Muscle of leg (tissue), 16 donors: ENCODE measurements at places on chromosomes 2 and 18. TPM values are rescaled to one million over a fixed set of nuclear protein-coding genes. Genes with fewer than 3 reads are reported as not detected.
A peak's percentile ranks its signal among the peaks of the same experiment; 100 is the strongest.

- no peak overlapping the region for H3K27ac ChIP-seq
- no peaks in the 10 kb centered on the region for H3K27me3 ChIP-seq
- H3K36me3 ChIP-seq, result no peaks in the 10 kb centered on the region
- DNase-seq, result no peak
- peaks cover 36% of the 10 kb centered on the region for H3K4me1 ChIP-seq
These were observed 46.3 kb upstream of the ITGB6 start for GRCh38 chr2:160246356-160246755.

GRCh38 chr2:113842919-113843736 is 46.8 kb upstream of the ACTR3 start:
- no peak for DNase-seq
- H3K4me3 ChIP-seq, result no peak overlapping the region
- H3K4me1 ChIP-seq, result no peaks in the 10 kb centered on the region
- H3K27me3 ChIP-seq, result no peaks in the 10 kb centered on the region
- H3K27ac ChIP-seq, result no peak overlapping the region

- H3K4me3 ChIP-seq, result peak overlapping the region; percentile 81
- DNase-seq, result peak; percentile 70
- no peaks in the 10 kb centered on the region for H3K27me3 ChIP-seq
- peak overlapping the region; percentile 94 for H3K27ac ChIP-seq
These were observed 1.4 kb downstream of the SPATS2L start for GRCh38 chr2:200307724-200308545.

DNA sequence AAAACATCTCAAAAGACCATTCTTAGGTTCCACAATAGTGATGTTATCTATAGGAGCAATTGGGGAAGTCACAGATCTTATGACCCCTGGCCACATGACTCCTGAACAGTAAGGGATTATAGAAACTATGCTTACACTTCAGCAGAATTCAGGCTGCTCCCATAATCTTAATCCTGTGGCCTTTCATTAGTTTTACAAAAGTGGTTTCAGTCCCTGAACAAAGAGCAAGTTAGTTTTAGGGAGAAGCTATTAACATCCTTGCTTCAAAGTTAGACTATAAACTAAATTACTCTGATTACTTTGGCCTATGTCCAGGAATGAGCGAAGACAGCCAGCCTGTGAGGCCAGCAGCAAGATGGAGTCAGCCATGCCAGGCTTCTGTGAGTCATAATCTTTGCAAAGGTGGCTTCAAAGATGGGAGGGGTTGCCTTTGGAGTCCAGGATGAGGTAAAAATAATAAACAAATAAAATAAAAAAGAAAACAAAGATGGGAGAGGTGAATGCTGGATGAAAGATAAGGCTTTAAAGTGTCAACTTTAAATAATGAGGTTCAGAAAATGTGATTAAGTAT is 168.7 kb upstream of the NDUFV2 start:
- no peaks in the 10 kb centered on the region for H3K27me3 ChIP-seq
- no peak overlapping the region for H3K4me3 ChIP-seq
- DNase-seq, result no peak
- no peak overlapping the region for H3K27ac ChIP-seq

GRCh38 chr18:28422577-28422976 is 245.6 kb upstream of the CDH2 start:
- DNase-seq, result no peak
- no peaks in the 10 kb centered on the region for H3K36me3 ChIP-seq
- H3K4me3 ChIP-seq, result no peak overlapping the region
- no peak overlapping the region for H3K27ac ChIP-seq
- H3K27me3 ChIP-seq, result no peaks in the 10 kb centered on the region

HJURP gene
- 6.2 TPM for total RNA-seq

PCARE gene
- 0.09 TPM for total RNA-seq

SNED1 gene
- total RNA-seq, result 2.8 TPM

SLC14A1 gene
- 1.3 TPM for total RNA-seq

DNA sequence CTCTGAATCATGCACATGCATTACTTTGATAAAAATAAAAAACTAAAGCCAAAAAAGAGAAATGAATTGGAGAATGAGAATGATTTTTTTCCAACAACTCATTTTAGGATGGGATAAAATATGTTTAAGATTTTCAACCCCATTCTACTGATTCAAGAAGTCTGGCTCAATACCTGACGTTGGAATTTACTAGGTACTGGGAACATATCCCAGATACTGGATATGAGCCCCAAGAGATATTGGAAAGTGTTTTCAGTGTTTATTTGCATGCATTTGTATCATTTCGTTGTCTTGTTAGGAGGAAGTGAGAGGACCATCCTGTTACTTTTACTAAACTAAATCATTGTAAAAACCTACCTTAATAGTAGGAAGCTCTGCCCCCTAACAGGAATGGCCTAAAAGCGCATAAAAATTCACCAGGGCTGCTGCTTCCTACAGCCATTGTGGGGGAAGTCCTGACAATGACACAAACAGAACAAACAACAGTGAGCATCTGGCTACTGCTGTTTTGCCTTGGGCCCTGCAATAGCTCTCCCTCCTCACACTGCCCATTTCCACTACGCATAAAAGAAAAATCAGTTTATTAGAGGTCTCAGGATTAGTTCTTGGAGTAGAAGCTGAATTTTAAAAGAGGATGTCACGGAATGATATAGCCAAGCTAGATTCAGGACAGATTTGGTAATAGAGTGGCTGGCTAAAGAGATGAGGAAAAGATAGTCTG is 35.2 kb downstream of the ANKAR start:
- no peak overlapping the region for H3K4me3 ChIP-seq
- no peak overlapping the region for H3K27ac ChIP-seq
- peaks cover 5% of the 10 kb centered on the region for H3K36me3 ChIP-seq
- no peaks in the 10 kb centered on the region for H3K27me3 ChIP-seq
- no peaks in the 10 kb centered on the region for H3K4me1 ChIP-seq
- peak; percentile 73 for DNase-seq

GRCh38 chr2:236960531-236960930 is 125.2 kb upstream of the COPS8 start:
- no peak for DNase-seq
- H3K4me3 ChIP-seq, result no peak overlapping the region
- no peak overlapping the region for H3K27ac ChIP-seq

GRCh38 chr2:134912361-134912760 is 6.3 kb upstream of the CCNT2 start:
- H3K27ac ChIP-seq, result no peak overlapping the region
- no peaks in the 10 kb centered on the region for H3K36me3 ChIP-seq
- peaks cover 5% of the 10 kb centered on the region for H3K4me1 ChIP-seq
- H3K27me3 ChIP-seq, result no peaks in the 10 kb centered on the region
